Breast epithelium (tissue), 4 donors: ENCODE measurements at places on chromosomes 1 and 21. TPM values are rescaled to one million over a fixed set of nuclear protein-coding genes. Genes with fewer than 3 reads are reported as not detected.

Gene ADCY10
- 0.16 TPM for total RNA-seq

Gene FTCD
- not detected for total RNA-seq

Gene CDA
- total RNA-seq: 1.0 TPM

Gene TENT5C
- total RNA-seq: 10.2 TPM

Gene PEAR1
- total RNA-seq: 6.2 TPM

Gene COL11A1
- 0.48 TPM for total RNA-seq

Gene CSF1
- 54.4 TPM for total RNA-seq

Gene SELL
- 2.0 TPM for total RNA-seq

Gene SELE
- 1.4 TPM for total RNA-seq

Gene S100A1
- total RNA-seq: 28.5 TPM

Gene LRIF1
- total RNA-seq: 9.8 TPM

Gene B3GALT5
- total RNA-seq: 2.9 TPM

DNA sequence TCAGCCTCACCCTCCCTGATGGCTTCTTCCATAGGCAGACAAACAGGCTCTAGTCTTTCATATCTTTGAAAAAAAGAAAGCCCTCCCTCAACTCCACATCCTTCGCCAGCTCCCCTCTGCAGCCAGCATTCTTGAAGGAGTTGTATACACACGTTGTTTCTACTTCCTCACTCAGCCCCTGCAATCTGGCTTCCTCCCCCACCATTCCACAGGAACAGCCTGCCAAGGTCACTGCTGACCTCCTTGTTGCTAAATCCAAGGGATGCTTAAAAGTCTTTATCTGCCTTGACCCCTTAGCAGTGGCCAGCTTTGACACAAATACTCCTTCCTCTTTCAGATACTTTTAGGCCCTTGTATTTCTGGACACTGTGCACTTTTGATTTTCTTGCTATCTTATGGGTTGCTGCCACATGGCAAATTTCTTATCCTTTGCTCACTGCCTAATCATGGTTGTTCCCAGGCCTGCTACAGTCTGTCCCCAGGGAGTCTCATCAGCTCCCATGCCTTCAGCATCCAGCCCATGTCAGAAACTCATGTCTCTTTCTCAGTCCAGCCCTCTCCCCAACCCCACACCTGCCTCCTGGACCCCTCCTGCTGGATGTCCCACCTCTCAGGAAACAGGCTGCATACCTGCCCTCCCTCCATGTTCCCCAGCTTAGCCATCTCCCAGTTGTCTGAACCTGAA is 8.3 kb downstream of the FAM229A start:
- no peak for DNase-seq

DNA sequence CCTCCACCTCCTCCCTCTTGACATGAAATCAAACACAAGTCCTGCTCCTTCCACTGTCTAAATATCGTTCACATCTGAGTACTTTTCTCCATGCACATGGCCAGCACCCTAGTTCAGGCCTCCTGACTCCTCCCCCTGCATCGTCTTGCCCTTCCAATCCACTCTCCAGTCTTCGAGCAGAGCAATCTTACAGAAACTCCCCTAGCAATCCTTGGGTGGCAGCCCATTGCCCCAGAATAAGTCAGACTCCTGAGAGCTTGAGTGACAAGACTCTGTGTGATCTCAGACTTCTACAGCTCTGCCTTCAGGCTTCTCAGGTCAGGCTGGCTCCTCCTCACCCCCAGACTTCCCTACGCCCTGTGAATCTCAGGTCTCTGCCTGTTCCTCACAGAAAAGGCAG is 5.5 kb downstream of the SH2D2A start:
- no peak for DNase-seq

- DNase-seq: no peak
Measured at GRCh38 chr1:183884526-183884925, 79.6 kb downstream of the RGL1 start.

DNA sequence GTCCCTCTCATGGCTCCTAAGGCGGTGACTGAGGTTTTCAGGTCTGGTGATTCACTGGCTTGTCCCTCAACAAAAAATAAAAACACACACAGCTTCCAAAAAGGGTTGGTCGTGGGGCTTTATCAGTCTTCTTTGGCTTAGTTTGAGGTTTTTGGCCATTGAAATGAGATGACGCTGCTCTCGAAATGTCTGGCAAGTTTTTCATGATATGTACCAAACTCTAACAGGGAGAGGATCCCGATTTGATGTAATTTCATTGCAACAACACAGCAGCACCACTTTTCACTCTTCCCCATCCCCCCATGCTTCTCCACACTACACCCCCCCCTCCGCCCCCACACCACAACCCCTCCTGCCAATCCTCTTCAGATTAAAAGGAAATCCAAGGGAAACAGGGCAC is 187.1 kb upstream of the NFIA start:
- DNase-seq: no peak

DNA sequence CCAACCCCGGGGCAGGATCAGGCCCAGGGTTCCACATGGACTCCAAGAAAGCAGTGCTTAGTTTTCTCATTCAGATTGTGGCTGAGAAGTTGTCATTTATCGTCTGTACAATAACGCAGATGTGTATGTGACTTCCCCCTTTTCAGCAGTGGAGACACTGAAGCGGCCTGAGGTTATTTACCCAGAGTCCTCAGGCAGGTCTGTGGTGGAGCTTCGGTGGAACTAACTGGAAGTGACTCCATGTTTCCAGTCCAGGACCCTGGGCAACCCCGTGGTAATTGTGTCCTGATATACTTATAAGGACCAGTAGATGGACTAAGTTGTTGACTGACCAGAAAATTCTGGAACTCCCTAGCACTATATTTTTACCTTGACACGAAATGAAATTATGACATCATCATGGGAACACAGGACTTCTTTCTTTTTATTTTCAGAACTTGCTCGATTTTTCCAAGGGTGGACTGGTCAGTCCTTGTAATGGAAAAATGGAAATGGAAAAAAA is 1.0 kb upstream of the IER5 start:
- DNase-seq: no peak

- no peak for DNase-seq
Measured at GRCh38 chr1:41359211-41360073, 1.8 kb upstream of the FOXO6 start.

DNA sequence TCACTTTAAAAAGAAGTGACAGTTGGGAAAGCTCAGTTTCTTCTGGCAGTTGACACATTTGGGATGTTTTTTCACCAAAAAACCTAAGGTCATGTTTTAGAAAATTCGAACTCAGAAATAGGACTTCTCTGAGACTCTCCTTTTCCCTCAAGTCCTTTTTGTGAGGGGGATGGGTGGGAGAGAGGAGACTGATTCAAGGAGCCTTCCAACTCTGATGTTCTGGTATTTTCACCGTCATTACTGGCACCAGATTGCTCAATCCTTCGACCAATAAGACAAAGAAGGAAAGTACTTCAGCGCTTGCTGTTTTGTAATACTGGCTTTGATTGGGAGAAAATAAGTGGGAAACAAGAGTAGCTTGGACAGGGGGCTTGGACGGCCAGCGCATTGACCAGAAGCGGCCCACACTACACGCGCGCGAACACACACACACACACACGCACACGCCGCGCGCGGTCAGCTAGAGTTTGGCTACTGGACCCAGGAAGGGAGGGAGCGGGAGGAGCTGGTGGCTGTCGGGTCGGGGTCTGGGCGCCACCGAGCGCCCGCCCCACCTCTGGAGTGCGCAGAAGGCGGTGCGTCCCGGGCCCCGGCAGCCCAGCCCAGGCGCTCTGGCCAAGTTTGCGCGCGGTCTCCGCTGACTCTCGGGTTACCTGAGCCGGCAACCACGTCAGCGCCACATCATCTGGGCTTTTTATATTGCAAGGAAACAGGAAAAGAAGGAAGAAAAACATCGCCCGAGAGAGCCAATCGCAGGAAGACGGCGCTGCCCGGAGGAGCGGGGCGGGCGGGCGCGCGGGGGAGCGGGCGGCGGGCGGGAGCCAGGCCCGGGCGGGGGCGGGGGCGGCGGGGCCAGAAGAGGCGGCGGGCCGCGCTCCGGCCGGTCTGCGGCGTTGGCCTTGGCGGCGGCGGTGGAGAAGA is at the start of gene KCNK1:
TSS of gene KCNK1 (plus strand) at position 855 of the 921 bp plus-strand sequence. CDS start at position 921, 66 bp downstream.
- peak; percentile 70 for DNase-seq

DNA sequence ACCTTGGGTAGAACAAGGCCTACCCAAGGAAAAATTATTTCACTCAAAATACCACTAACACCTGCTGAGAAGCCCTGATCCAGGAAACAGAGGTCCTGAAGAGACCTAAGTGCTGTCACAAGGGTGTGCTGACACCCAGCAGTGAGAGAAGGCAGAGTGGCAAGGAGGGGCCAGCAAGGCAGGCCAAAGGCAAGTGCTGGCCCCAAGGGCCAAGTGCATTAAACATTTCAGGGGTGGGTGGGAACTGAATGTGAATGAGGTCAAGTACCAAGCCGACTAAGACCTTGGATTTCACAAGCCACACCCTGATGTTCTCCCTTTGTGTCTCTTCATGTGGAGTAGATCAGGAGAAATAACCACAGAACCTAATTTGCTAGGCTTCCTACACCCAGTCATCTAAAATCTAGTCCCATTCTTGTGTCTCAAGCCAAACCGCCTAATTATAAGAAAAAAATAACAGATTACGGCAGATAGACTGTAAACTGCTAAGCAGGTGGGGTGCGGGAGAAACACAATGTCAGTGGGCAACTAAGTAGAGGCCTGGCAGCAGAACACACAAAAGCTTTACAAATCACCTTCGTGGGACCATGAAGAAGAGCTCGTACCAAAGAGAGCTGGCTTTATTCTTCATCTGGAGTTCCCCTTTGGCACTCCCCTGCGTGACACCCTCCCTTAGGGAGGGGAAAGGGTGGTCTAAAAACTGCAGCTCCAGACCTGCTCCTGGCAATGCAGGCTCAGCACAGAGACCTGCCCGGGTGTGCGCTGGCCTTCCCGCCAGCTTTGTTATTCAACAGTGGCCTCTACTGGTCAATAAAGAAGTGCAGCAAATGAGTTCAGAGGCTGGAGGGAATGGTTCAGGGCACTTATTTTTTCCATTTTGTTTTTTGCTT is 8.7 kb downstream of the UBE2G2 start:
- DNase-seq: no peak

DNA sequence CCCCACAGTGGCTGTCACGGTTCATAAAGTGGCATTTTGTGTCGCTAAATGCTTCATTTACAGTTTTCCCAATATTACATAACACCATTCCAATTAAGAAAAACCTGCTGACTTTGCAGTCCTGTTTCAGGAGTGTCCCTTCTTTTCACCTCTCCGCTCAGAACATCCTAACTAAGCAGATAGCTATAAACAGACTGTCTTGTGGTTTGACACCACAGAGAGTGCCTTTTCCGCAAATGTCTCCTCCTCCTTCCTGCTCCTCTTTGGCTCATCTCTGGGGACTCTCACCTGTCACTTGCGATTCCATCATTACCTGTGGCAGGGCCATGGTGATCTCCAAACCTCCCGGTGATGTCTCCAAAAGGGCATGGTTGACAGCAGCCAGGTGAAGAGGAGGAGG is 119.0 kb downstream of the CNIH3 start:
- DNase-seq: no peak

GRCh38 chr21:27647921-27648320 is 681.0 kb upstream of the ADAMTS5 start:
- DNase-seq: no peak

- DNase-seq: no peak
Measured at GRCh38 chr1:86466986-86467385, 1.7 kb upstream of the CLCA1 start.

GRCh38 chr1:53628286-53628955 is 110.5 kb downstream of the GLIS1 start:
- peak; percentile 43 for DNase-seq

DNA sequence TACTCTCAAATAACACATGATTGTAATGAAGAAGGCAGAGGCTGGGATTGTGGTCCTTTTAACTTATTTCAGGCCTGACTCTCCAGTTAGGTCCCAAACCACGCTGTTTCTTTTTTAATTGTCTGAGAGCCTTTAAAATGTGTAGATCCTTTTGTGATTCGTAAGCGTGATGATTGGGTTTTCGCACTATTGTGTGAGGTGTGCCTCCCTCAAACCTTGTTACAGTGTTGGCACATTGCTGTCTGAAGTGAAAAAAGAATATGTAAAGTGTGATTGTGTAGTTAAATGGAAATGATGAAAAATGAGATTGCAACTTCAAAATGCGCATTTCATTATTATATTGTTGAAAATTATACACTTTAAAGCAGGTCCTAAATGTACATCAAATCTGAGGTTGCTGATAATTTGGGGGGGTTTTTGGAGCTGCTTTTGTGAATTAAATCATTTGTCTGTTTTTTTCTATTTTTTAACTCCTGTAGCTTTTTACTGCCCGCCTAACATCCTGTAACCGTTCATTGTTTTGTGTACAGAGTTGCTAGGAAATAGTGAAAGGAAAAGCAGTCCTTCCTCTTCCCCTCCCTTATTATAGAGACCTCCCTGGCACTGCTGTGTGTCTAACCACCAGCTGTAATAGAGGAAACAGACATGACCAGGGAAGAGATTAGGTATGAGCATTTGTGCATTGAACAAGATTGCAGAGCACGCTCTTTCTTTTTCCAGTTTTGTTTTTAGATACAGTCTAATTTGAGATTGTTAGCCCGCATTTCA is 43.3 kb downstream of the IARS2 start:
- no peak for DNase-seq

GRCh38 chr1:109790735-109791494 is 27.2 kb upstream of the EPS8L3 start:
- no peak for DNase-seq

GRCh38 chr1:201270616-201271390 is 12.5 kb upstream of the PKP1 start:
- DNase-seq: no peak

GRCh38 chr1:22121421-22121911 is 21.4 kb downstream of the WNT4 start:
- DNase-seq: no peak

- no peak for DNase-seq
Measured at GRCh38 chr1:53769780-53770179, 30.8 kb upstream of the GLIS1 start.

GRCh38 chr1:89941110-89941766 is 53.7 kb upstream of the ZNF326 start:
- no peak for DNase-seq

- no peak for DNase-seq
Measured at GRCh38 chr21:39388811-39389155, 39.9 kb upstream of the HMGN1 start.

DNA sequence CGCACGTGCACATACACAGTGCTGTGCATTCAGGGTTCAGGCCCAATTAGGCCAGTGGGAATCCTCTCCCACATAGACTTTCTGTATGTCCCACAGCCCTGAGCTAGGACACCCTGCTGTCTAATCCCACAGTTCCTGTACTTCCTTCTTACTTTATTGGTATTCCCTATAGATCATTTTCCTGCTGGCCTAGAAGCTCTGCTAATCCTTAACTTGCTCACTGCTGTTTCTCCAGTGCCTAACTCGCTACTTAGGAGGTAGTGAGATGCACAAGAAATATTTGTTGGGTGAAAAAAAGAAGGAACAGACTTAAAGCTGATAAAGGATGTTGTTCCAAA is 34.1 kb upstream of the FHAD1 start:
- DNase-seq: no peak
